ENCODE measurements at places on chromosomes 2 and 18. TPM values are rescaled to one million over a fixed set of nuclear protein-coding genes. Genes with fewer than 3 reads are reported as not detected.

DPP10 gene
- not detected for total RNA-seq

VAPA gene
- total RNA-seq, result 119 TPM

RAB11FIP5 gene
- 11.0 TPM for total RNA-seq

KCNJ3 gene
- total RNA-seq, result not detected

VSNL1 gene
- total RNA-seq, result not detected

CNNM3 gene
- 44.2 TPM for total RNA-seq

OR6B2 gene
- not detected for total RNA-seq

MPV17 gene
- 99.1 TPM for total RNA-seq

MLPH gene
- total RNA-seq, result not detected

CRYGD gene
- total RNA-seq, result not detected

RASGRP3 gene
- total RNA-seq, result 2.7 TPM

IL36G gene
- total RNA-seq, result not detected

DSG1 gene
- not detected for total RNA-seq

ATP5MC3 gene
- 74.4 TPM for total RNA-seq

GALR1 gene
- not detected for total RNA-seq

CCDC85A gene
- total RNA-seq, result not detected

SMYD1 gene
- total RNA-seq, result not detected

DCDC2C gene
- total RNA-seq, result not detected

L3MBTL4 gene
- total RNA-seq, result 0.83 TPM

ACMSD gene
- total RNA-seq, result not detected

CCBE1 gene
- not detected for total RNA-seq

SH2D6 gene
- total RNA-seq, result 0.49 TPM

CHAC2 gene
- total RNA-seq, result 2.7 TPM

C2orf15 gene
- 2.3 TPM for total RNA-seq

DNAH6 gene
- total RNA-seq, result 2.0 TPM

HAUS1 gene
- 16.3 TPM for total RNA-seq

CD8B2 gene
- total RNA-seq, result 1.3 TPM

CCDC68 gene
- total RNA-seq, result 0.13 TPM

NGEF gene
- 0.19 TPM for total RNA-seq

CTNNA2 gene
- not detected for total RNA-seq

TGFA gene
- total RNA-seq, result 8.3 TPM

FEV gene
- total RNA-seq, result not detected

RNF149 gene
- 139 TPM for total RNA-seq

SCYGR7 gene
- not detected for total RNA-seq

SLC14A1 gene
- 1.8 TPM for total RNA-seq

CRYGC gene
- total RNA-seq, result not detected

IL18RAP gene
- total RNA-seq, result 4.6 TPM

HOXD11 gene
- not detected for total RNA-seq

RESP18 gene
- total RNA-seq, result not detected

TLX2 gene
- 0.28 TPM for total RNA-seq

TMEM178A gene
- total RNA-seq, result not detected

GPAT2 gene
- 3.9 TPM for total RNA-seq

CYP1B1 gene
- 0.76 TPM for total RNA-seq

SP5 gene
- total RNA-seq, result not detected

CFAP65 gene
- total RNA-seq, result not detected

SKA1 gene
- total RNA-seq, result 0.70 TPM

TANC1 gene
- 0.61 TPM for total RNA-seq

EFEMP1 gene
- total RNA-seq, result 0.95 TPM

PCBP1 gene
- total RNA-seq, result 308 TPM

MGAT4A gene
- total RNA-seq, result 199 TPM

ARHGAP28 gene
- 0.29 TPM for total RNA-seq

GPR55 gene
- 2.7 TPM for total RNA-seq

PROM2 gene
- 0.39 TPM for total RNA-seq

SLC4A3 gene
- 0.47 TPM for total RNA-seq
